ENCODE measurements at places on chromosomes 5 and 9.
A peak's percentile ranks its signal among the peaks of the same experiment; 100 is the strongest.

- no peak for DNase-seq
Measured at GRCh38 chr9:119662329-119662728, 293.1 kb upstream of the BRINP1 start.

GRCh38 chr5:147673266-147673665 is 109.3 kb downstream of the JAKMIP2 start:
- no peak for DNase-seq

DNA sequence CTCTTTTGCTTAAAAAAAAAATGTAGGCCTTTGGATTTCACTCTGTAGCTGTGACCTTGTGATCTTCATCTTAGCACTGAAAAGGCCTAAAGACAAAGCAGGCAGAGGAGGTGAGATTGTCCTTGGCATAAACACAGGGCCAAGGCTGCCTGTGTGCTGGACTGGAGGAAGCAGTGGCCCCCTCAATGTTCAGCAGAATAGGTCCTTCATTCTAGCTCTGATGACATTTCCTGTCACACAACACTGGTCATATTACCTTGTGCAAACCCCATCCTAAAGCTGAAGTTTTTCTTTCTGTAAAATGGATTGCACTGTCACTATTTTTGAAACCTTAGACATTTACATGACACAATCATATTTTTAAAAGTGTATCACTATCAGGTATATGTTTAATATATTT is 147.4 kb downstream of the INSYN2B start:
- DNase-seq: no peak

DNA sequence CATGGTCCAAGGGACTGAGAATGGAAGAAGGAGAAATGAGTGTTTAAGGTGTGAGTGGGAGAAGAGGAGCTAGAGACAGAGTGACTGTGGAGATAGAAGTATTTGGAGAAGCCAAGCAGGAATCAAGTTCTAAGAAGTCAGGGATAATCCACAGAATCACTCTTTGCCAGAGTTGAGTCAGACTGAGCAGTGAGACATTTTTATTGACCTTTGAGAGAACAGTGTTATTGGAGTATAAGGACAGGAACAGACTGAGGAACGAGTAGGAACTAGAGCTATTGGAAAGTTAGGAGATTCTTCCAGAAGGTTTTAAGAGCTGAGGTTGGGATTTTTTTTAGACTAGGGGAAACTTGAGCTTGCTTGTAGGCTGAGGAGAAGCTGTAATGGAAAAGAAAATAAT is 37.2 kb downstream of the RCL1 start:
- no peak for DNase-seq

GRCh38 chr9:77507212-77507961 is 140.7 kb downstream of the GNA14 start:
- no peak for DNase-seq

DNA sequence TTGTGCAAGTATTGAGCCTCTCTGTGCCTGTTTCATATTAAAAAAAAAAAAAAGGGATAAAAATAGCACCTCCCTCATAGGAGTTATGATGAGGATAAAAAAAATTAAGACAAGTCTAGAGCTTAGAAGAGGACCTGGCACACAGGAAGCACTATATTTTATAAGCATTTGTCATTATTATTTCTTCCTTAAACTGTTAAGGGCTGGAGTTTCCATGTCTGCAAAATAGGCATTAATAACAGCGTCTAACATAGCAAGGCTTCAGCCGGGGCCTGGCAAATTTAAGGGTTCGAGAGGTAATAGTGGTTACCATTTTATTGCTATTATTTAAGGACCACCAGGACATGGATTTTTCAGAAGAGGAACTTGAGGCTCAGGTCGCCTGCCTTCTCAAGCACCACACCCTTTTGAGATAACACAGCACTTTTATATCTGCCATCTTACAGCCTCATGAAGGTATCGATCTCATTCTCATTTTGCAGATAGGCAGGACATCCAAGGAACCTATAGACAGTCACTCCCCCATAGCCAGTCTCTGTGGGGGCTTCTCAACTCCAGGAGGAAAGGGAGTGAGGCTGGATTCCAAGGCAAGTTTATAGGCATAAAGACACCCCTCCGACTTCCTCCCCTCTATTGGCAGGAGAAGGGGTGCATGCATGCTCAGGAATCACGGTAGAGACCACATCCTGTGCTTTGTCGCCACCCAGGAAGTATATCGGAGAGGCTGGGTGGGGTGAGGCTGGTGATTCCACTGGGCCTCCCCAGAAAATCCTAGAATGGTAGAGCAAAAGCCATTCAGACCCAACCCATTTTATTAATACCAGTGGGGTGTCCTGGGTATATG is 2.4 kb downstream of the ANXA6 start:
- peak; percentile 50 for DNase-seq

DNA sequence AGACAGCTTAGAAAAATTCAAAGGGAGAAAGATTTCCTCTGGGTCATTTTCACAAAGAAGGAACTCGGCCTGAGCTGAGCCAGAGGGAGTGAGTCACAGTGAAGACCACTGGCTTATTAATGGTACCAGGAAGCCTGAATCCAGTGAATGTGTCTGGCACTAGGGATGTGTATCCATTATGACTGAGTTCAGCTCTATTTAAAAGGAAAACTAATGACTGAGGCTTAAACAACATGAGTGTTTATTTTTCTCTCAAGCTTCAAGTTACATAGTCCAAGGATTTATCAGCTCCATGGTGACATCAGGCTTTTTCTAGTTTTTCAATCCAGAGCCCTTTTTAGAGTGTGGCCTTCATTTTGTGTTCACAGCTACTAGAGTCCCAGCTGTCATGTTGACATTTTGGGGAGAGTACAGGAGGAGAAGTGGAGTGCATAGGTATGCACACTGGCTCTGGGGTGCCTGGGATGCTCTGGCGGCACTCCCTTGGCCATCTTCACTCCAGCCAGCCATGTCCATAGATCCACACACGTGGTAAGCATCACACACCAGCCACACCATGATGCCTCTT is 159.5 kb upstream of the ERCC6L2 start:
- DNase-seq: no peak

DNA sequence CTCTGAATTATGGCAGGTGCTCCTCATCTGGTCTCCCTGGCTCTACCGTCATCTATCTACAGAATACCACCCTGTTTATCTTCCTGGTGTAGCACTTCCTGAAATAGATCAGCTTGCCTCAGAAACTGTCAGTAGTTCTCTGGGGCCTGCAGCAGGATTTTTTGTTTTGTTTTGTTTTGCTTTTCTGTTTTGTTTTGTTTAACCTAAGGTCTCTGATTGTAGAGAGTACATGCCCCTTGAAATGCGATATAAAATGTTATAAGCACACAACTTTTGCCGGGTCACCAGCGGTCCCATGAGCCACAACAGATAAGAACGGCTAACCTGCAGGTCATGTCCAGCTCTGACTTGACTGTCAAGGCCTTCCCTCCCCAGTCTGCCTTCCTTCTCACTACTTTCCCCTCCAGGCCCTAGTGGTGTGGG is 26.6 kb upstream of the CREBRF start:
- no peak for DNase-seq

DNA sequence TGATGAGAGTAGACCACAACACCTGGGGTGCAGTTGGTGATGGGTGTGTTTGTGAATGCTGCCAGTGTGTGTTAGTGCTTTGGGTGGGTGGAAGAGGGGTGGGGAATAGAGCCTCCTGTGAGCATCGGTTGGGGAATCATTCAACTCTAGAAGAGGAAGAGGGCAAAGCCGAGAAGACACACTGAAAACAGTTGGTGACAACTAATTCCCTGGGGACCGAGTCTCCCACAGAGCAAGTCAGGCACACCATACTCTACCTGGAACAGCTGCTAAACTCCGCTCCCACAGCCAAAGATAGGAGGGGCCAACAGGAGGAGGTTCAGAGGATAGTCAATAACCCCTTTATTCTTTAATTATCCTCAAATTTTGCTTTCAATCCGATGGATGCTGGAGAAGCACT is 1.6 kb upstream of the ARHGEF39 start:
- no peak for DNase-seq

DNA sequence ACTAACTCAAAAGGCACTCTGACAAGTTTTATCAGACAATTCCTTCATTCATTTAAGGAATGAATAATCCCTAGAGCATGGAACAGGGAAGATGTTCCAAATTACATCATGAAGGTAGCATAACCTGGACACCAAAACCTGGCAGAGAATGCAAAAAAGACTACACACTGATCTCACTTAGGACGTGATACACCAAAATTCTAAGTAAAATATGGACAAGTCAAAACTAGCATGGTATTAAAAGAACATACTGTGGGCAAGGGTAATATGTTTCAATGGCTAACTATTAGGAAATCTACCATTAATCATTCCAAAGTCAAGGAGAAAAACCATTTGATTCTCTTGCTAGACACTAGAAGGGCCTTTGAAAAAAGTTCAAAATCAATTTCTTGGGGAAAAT is 176.5 kb downstream of the HSPA4 start:
- DNase-seq: no peak

DNA sequence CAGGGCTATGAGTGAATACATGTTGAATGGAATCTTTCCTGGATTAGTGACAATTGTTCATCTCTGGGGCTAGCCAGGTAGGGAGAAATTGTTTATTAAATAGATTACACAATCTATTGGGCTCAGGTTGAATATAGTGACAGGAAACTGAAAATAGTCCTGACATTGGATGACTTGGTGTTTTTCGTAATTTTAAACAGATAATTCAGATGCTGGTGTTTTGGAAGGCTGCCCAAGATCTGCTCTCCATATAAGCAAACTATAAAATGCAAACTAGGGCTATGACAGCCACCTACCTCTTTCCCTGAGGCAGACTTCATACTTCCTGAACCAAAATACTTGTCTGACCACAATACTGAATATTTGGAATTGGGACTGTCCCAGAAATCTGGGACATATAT is 99.1 kb downstream of the ENC1 start:
- no peak for DNase-seq

- DNase-seq: no peak
Measured at GRCh38 chr5:54388409-54388808, 67.1 kb upstream of the HSPB3 start.

DNA sequence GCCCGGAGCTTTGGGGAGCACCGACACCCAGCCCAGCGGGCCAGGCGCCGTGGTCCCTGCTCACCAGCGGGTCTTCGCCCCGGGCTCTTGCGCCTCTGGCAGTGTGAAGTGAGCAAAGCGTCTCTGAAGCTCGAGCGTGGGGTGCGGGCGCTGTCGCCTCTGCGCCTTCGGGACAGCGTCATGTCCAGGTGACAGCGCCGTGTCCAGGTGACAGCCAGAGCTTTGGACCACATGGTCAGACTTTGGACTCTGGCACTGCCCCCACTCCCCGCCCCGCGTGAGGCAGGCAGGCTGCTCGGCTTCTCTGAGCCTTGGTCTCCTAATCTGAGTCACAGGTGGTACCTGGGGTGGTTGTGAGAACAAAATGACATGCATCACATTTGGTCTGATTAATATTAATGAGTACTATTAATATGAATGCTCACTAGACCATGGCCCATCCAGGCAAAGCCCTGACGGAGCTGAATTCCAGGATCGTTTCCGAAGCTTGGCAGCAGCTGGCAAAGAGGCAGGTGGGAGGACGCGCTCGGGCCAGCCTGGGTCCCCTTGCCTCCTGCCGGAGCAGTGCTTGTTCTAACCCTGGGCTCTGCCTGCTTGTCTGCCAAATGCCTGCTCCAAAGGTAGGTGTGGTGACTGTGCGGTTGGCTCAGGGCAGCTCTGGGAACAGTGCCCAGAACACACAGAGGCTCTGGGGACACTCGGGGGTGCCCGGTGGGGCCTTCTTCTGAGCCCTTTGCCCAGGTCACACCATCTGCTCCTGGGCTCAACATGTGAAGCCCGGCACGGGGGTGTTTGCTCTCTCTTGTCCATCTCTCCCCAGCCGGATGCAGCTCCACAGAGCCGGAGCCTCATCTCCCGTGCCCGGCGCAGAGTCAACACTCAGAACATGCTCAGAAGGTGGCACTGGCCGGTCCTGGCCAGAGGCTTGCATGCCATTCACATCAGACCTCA is 157.1 kb downstream of the OLFM1 start:
- no peak for DNase-seq

DNA sequence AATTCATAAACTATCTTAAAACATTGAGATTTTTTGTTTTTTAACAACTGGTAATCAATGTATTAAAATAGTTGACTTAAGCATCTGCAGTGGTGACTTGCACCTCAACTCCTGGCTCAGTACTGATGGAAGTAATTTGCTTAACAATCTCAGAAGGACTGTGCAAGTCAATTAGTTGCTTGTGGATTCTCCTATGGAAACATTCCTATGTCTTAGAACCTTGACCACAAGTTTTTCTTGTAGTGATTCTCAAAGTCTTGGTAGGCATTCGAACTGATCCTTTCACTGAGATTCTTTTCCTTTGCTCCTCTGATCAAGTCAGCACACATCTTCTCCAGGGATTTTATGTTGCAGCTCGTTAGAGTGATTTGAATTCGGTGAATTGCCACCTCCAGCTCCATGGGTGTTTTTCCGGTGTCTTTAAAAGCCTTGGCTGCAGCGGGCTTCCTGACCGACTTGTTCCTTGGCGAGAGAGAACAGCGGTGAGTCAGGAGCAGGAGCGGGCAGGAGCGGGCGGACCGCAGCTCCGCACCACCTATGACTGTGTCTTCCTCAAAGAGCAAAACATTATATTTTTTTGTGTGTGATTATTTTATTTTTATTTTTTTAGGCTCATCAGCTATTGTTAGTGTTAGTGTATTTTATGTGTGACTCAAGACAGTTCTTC is 21.1 kb downstream of the HMGXB3 start:
- no peak for DNase-seq

- no peak for DNase-seq
Measured at GRCh38 chr9:94286116-94286515, 27.0 kb downstream of the ZNF169 start.

DNA sequence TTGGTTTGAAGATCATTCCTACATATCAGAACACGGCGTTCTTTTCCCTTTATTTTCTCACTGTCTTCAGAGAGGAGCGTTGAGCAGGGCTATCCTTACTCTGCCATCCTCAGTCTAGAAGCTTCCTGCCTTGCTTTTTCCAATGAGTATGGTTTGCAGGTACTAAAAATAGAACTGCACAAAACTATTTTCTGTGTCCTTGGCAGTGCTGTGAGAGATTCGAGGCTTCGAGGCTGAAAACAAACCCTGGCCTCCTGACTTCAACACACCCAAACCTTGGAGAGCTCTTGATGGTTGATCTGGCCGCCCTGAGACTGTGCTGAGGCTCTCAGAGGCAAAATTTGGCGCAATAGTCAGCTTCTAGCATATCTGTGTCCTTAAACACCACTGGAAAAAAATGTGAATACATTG is 78.9 kb downstream of the GOLPH3 start:
- DNase-seq: no peak

GRCh38 chr5:94969174-94969573 is 315.7 kb downstream of the MCTP1 start:
- DNase-seq: no peak

- no peak for DNase-seq
Measured at GRCh38 chr9:14033067-14033466, 280.9 kb downstream of the NFIB start.

- no peak for DNase-seq
Measured at GRCh38 chr5:68739752-68740151, 354.1 kb upstream of the SLC30A5 start.

DNA sequence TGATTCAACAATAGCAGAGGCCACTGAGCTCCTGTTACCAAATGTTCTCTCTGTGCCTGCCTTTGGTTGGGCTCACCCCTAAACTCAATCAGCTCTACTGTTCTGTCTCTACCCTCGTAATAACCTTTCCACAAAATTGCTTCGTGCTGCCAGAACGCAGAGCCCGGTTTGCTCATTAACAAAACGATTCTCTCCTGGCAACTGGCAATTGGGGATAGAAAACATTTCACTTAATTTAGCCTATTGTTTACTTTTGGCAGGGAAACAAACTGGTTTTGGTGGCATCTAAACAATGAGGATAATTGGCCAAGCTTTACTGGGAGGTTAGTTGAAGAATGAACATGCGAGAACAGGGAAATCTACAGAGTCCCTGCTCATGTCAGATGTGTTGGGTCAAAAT is 56.6 kb downstream of the SLC28A3 start:
- DNase-seq: no peak

GRCh38 chr9:99748676-99749075 is 73.0 kb upstream of the NR4A3 start:
- no peak for DNase-seq

Measured in activated T-cell treated with anti-CD3 and anti-CD28 coated beads for 1 hour (primary cell).